A549 (cell line): ENCODE measurements at places on chromosomes 2 and 18. TPM values are rescaled to one million over a fixed set of nuclear protein-coding genes. Genes with fewer than 3 reads are reported as not detected.
A peak's percentile ranks its signal among the peaks of the same experiment; 100 is the strongest.

DNA sequence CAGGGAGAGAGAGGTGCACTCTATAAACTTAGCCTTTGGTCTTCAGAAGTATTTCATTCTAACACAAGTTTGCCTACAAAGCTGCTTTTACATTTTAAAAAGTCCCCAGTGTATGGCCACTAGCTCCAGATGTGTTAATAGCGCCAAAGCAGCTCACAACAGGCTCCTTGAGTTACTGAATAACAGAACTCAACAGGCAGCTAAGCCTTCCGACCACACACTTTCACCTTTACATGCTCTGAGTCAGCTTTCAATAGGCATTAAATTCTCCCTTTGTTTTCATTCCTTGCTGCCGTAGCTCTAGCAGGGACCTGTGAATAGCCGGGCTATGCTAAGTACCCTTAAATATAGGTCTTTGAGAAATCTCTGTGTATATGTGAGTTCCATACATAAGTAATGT lies 262.8 kb upstream of the PARD3B start:
- no peak for DNase-seq

- no peak for DNase-seq
Observed at GRCh38 chr2:207437524-207438143, 92.1 kb upstream of the CREB1 start.

DNA sequence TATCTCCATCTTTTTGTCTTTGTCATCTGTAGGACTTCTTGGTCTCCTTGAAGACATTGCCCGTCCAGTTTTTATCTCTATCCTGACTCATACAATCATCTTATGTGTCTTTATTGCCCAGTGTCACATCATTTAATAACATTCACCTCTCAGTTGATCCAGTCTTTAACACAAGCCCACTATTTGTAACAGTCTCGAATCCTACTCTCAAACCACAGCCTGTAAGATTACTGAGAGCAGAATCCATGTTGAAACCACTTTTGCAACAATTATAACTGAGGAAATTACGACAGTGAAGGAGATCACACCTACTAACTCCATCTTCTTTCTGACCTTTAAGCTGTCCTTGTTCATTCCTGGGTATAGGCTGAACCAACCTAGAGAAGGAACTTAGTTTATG lies 1206.0 kb upstream of the ZEB2 start:
- no peak for DNase-seq

- DNase-seq = peak; percentile 9
Observed at GRCh38 chr2:236286873-236287545, 22.8 kb upstream of the ASB18 start.

DNA sequence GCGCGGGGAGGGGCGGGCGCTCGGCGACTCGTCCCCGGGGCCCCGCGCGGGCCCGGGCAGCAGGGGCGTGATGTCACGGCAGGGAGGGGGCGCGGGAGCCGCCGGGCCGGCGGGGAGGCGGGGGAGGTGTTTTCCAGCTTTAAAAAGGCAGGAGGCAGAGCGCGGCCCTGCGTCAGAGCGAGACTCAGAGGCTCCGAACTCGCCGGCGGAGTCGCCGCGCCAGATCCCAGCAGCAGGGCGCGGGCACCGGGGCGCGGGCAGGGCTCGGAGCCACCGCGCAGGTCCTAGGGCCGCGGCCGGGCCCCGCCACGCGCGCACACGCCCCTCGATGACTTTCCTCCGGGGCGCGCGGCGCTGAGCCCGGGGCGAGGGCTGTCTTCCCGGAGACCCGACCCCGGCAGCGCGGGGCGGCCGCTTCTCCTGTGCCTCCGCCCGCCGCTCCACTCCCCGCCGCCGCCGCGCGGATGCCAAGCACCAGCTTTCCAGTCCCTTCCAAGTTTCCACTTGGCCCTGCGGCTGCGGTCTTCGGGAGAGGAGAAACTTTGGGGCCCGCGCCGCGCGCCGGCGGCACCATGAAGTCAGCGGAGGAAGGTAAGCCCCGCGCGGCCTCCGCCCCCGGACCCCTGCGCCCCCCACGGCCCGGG lies at the start of gene NFATC1:
Gene NFATC1 (plus strand): TSS at position 170 of the 644 bp plus-strand sequence. CDS start 295 bp downstream, at position 465.
- DNase-seq = peak; percentile 31

DNA sequence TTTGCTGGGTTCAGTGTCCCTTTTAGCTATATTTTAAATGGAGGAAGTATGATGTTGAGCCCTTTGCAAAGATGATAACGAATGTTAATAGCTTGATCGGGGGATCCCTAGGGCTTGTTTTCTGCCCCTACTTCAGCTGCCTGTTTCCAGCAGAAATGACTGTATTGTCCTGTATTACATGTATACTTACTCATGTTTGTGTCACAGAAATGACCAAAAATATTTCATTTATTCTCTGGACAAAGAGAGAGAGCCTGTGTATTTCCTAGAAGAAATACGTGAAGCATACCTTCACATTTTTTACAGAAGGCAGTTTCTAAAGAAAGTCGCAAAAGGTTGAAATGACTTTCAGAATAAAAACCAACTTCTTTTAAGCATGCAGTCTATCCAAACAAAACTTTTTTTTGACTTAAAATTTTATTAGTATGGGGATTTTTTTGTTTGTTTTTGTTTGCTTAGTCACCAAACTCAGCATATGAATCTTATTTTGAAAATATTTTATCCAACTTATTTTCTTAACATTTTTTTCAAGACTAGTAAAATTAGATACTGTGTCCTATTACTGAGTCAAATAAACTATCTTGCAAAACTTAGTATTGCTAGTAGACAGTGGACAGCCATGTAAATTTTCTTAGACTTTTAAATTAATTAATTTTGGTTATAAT lies 68.9 kb downstream of the PTRHD1 start:
- DNase-seq = no peak

GRCh38 chr18:8807488-8807805 lies 102.1 kb downstream of the MTCL1 start:
- no peak for DNase-seq

DNA sequence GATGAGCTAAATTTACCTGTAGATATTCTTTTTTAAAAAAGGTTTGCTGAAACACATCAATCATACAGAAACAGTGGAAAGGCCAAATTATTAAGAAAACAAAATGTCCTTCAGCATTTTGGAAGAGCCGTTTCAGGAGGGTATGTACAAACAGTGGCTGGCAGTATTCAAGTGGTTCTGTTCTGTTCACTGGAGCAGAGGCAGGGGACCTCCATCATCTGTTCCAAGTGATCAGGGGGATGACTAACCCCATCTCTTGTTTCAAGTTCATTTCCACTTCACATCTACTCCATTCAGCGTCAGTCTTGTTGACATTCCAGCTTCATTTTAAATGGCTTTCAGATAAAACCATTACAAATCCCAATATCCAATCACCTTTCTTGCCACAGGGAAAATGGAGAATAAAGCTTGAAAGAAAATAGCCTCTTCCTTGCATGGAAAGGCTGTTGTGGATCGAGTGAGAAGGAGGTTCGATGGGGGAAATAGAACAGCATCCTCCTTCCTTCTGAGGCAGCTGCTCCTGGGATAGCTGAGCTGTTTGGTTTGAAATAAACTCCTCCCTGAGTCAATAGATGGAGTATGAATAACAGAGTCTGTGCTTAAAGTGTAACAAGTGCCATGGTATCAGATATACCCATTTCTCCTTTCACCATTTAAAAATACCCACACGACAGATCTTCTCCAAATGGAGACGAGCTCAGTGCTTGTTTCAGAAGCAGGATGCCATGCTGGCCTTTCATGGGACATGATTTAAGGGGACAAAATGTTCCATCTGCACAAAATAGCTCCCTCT lies 63.7 kb upstream of the OTOF start:
- DNase-seq = no peak

- peak; percentile 37 for DNase-seq
Observed at GRCh38 chr2:232549655-232550353, 553 bp downstream of the TIGD1 start.

The CRACDL gene
- 0.36 to 0.51 TPM (median 0.45 TPM) in 3 replicates for polyA plus RNA-seq

The SLC16A14 gene
- polyA plus RNA-seq = 0.37 to 0.55 TPM (median 0.38 TPM) in 3 replicates

The CCL20 gene
- polyA plus RNA-seq = 0.43 to 1.1 TPM (median 0.45 TPM) in 3 replicates

The CRYGD gene
- not detected in 3 replicates for polyA plus RNA-seq
